Spinal cord (tissue), 10 donors: ENCODE measurements at places on chromosomes 2 and 18.
A peak's percentile ranks its signal among the peaks of the same experiment; 100 is the strongest.

DNA sequence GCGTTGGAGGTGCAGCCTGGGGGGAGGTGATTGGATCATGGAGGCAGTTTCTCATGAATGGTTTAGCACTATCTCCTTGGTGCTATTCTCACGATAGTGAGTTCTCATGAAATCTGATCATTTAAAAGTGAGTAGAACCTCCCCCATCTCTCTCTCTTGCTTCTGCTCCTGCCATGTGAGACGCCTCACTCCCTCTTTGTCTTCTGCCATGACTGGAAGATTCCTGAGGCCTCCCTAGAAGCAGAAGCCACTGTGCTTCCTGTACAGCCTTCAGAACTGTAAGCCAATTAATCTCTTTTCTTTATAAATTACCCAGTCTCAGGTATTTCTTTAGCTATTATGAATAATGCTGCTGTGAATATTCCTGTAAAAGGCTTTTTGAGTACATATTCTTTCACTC, 52.9 kb downstream of the SERPINB7 start:
- DNase-seq: no peak

- no peak for DNase-seq
These were observed 38.7 kb downstream of the MSTN start for GRCh38 chr2:190023860-190024259.

DNA sequence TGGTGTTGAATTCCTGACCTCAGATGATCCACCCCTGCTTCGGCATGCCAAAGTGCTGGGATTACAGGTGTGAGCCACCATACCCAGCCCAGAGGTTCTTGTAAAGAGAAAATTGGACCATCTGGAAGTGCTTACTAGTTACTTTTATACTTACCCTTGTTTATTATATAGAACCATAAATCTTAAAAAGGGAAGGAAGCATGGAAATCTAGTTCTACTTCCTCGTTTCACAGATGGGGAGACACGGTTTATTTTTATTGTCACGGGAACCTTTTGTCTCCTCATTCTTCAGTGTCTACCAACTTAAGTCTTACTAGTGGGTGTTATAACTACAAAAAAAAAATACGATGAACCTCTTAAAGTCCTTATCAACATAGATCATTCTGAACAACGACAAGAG, 45.8 kb upstream of the PDK1 start:
- DNase-seq: no peak

DNA sequence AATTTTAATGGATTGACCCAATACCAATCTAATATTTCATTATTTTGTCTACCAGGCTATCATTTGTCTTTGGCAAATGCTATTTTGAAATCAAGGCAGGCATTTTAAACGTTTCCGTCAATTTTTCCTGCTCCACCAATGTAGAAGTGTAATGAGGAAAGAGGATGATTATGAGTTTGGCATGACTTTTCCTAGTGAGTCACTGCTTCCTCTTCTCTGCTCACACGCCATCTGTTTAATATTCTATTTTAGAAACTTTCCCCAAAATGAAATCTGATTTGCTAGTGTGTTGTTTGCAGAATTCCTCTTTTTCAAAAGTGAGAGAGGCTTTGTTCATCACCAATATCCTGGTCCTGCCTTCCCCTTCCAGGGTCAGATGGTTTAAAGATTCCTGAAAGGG, 42.5 kb upstream of the PID1 start:
- DNase-seq: no peak

GRCh38 chr2:241879326-241879725, 9.8 kb downstream of the RTP5 start:
- DNase-seq: no peak

GRCh38 chr2:28567061-28567471, 71.2 kb downstream of the PLB1 start:
- DNase-seq: peak; percentile 95

- DNase-seq: no peak
These were observed 63.7 kb downstream of the EFEMP1 start for GRCh38 chr2:55859875-55860274.

GRCh38 chr2:233273120-233273519, 21.6 kb downstream of the ATG16L1 start:
- DNase-seq: no peak

DNA sequence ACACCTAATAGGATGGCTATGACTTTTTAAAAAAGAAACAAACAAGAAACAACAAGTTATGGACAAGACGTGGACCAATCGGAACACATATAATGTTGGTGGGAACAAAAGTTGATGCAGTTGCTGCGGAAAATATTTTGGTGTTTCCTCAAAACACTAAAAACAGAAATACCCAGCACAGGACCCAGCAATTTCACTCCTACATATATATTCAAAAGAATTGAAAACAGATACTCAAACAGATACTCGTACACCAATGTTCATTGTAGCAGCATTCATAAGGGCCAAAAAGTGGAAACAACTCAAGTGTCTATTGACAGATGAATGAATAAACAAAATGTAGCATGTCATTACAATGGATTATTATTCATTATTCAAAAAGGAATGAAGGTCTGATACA, 12.1 kb downstream of the CCDC141 start:
- DNase-seq: no peak

GRCh38 chr2:219308142-219309101, 779 bp downstream of the PTPRN start:
- DNase-seq: no peak

GRCh38 chr2:235659767-235660322, 166.0 kb downstream of the AGAP1 start:
- DNase-seq: no peak

- no peak for DNase-seq
These were observed 139.2 kb downstream of the CCDC102B start for GRCh38 chr18:68937029-68937599.

GRCh38 chr2:68031043-68031442, 31.8 kb downstream of the C1D start:
- no peak for DNase-seq

DNA sequence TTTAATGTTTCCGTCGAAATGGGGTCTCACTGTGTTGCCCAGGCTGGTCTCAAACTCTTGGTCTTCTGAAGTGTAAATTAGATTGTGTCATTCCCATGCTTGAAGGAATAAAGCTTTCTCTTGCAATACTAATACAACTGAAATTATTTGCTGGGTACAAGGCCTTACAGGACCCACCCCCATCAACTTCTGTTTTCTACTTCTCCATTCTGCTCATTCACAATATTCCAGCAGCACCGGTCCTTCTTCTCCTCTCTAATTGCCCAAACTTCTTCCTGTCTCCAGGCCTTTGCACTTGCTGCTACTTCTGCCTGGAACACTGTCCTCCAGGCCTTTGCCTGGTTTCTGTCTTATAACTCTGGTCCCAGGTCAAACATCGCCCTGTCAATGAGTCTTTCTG, 73.8 kb downstream of the APOB start:
- DNase-seq: no peak

DNA sequence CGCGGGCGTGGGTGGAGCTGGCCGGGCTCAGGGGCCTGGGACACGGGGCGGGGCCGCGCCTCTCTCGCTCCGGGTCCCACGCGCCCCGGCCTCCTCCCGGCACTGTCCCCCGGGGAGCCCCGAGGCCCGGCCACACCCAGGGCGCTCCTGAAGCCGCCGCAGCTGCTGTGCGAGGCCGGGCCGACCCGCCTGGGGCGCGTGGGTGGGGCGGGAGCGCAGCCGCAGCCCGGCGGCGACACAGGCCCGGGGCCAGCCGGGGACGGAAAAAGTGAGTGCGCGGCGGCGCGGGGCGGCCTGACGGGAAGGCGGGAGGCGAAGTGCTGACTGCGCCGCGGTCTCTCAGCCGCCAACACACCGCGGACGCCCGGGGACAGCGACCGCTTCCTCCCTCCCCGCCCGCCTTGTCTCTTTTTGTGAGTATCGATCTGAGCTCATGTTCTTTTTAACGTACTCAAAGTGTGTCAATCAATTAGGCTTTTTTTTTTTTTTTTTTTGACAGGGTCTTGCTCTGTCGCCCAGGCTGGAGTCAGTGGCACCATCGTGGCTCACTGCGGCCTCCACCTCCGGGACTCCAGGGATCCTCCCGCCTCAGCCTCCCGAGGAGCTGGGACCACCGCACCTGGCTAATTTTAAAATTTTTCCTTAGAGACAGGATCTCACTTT, 14.5 kb downstream of the PDCD1 start:
- no peak for DNase-seq

GRCh38 chr2:119517433-119517832, 6.8 kb downstream of the SCTR start:
- DNase-seq: no peak

- DNase-seq: no peak
These were observed 1.3 kb downstream of the WDR35 start for GRCh38 chr2:19988600-19988999.

- DNase-seq: no peak
These were observed 86.3 kb downstream of the MDH1 start for GRCh38 chr2:63675026-63675425.

DNA sequence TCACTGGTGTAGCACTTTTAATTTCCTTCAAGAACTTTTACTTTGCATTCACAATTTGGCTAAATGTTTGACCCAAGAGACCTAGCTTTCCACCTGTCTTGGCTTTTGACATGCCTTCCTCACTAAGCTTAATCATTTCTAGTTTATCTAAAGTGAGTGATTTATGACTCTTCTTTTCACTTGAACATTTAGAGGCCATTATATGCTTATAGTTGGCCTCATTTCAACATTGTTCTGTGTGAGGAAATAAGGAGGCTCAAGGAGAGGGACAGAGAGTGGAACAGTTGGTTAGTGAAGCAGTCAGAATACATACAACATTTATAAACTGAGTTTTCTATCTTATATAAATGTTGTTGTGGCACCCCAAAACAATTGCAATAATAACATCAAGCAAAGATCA, 489.3 kb upstream of the CDH2 start:
- DNase-seq: no peak

GRCh38 chr2:200051611-200051945, 96.2 kb downstream of the MAIP1 start:
- DNase-seq: no peak

DNA sequence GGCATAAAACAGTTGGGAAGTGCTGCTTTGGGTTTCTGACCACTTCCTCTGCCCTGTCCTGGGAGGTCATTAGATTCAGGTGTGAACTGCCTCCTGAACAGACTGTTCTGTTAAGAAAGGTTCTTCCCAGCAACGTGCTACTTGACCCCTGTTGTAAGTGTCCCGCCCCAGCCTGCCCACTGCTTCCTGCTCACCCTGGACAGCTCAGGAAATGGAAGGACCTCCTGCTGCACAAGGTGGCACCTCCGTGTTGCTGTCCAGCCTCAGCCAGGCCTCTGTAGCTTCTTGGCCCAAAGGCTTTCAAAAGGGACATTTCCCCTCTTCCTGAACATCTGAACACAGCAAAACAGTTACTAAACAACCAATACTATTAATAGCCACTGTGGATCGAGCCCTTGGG, 5.3 kb downstream of the TOGARAM2 start:
- DNase-seq: no peak

- no peak for DNase-seq
These were observed 109.1 kb downstream of the PID1 start for GRCh38 chr2:229162015-229162414.

DNA sequence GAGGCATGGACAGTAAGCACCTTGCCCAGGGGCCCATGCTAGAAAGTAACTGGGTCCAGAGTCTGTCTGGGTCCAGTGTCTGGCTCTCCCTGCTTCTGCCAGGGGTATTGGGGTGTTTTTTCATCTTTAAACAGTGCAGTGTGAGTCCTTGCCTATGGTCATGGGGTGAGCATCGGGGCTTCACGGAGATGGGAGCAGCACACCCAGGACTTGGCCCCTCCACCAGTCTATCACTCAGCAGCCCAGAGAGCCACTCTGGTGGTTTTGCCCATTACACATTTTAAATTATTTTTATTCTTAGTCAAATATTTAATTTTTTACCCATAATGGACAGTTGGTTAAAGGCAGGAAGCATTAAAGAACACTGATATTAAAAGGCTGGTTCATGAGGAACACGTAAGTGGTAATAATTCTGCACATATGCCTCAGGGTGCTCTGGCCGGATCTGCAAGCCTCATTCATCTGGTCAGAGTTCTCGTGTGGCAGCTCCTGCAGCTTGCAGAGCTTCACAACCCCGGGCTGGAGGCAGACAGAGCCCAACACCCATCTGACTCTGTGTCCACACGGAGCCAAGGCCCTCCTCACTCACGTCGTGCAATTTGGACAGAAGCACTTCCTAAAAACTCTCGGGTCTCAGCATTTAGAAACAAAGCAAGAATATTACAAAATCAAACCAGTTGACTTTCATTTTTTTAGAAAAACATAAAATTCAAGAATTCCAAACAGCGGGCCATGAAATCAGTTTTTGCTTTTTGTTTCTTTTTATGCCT, 204.1 kb downstream of the CTIF start:
- no peak for DNase-seq

- DNase-seq: peak; percentile 63
These were observed at the start of gene SPIRE1 for GRCh38 chr18:12657684-12658425. TSS of gene SPIRE1 (minus strand) at chr18:12658107. CDS start at chr18:12657866, 241 bp downstream.

DNA sequence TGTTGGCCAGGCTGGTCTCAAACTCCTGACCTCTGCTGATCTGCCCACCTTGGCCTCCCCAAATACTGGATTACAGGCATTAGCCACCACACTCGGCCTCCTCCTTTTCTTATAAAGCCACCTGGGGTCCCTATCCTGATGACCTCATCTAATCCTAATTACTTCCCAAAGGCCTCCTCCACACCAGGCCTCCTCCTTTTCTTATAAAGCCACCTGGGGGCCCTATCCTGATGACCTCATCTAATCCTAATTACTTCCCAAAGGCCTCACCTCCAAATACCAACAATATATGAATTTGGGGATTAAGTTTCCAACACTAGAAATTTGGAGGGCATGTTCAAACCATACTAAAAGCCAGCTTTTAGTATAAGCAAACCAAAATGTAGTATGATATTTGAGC, 9.7 kb upstream of the RMC1 start:
- no peak for DNase-seq

GRCh38 chr2:46200861-46201605, 96.2 kb upstream of the EPAS1 start:
- DNase-seq: no peak

DNA sequence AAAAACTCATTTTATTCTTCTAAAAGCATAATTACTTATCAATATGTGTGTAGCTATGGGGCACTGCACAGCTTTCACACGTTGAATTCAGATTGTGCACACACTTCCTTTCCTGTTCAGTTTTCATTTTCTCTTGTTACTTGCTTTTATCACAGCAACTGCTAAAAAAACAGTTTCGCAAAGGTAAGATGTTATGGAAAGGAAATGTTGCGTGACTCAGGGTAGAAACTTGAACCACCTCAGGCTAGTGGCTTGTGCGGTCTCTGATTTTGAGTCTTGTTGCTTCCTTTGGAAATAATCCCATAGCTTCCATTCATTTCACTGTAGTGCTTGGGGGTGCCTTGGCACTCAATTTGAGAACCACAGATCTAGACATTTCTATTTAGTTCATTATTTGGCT, 171.9 kb downstream of the FMNL2 start:
- DNase-seq: no peak
